RWPE1 (cell line): ENCODE measurements at places on chromosomes 3 and 15.

DNA sequence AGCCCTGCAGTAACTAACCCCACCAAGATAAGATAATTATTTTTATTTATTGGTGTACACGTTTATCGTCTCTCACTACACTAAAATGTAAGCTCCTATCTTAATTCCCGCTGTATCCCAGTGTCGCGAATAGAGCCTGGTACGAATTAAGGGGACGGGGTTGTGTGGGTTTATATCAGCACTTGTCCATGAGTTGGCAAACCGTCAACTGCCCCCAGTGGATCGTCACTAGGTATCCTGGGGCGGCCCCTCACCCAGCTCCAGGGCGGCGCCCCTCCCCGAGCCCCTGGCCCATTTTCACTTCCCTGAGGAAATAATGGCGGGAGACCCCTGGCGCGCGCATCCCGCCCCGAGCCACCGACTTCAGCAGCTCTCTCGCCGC is 465 bp downstream of the RUVBL1 start:
- DNase-seq, result no peak

GRCh38 chr3:140247775-140248174 is 312.8 kb downstream of the CLSTN2 start:
- no peak for DNase-seq

DNA sequence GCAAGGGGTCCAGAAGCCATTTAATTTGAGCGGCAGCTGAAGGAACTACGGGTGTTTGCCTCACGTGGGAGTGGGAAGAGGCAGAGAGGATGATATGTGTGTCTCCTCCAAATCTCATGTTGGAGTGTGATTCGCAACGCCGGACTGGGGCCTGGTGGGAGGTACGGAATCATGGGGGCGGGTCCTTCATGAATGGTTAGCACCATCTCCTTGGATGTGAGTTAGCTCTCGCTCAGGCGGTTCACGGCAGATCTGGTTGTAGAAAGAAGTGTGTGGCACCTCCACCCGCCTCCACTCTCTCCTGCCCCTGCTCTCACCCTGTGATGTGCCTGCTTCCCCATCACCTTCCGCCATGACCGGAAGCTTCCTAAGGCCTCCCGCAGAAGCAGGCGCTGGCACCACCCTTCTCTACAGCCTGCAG is 25.4 kb downstream of the XXYLT1 start:
- no peak for DNase-seq

- peak; percentile 82 for DNase-seq
Observed at GRCh38 chr15:30065025-30065801, 17.5 kb upstream of the GOLGA8J start.

GRCh38 chr3:156518726-156519125 is 36.2 kb downstream of the SSR3 start:
- no peak for DNase-seq

GRCh38 chr3:44954304-44954703 is 21.7 kb downstream of the ZDHHC3 start:
- DNase-seq, result no peak

GRCh38 chr3:20539666-20540065 is 353.7 kb upstream of the SGO1 start:
- DNase-seq, result no peak

GRCh38 chr3:148073721-148074456 is 623.8 kb upstream of the AGTR1 start:
- DNase-seq, result no peak
